ENCODE measurements at places on chromosomes 12 and 14.
A peak's percentile ranks its signal among the peaks of the same experiment; 100 is the strongest.

DNA sequence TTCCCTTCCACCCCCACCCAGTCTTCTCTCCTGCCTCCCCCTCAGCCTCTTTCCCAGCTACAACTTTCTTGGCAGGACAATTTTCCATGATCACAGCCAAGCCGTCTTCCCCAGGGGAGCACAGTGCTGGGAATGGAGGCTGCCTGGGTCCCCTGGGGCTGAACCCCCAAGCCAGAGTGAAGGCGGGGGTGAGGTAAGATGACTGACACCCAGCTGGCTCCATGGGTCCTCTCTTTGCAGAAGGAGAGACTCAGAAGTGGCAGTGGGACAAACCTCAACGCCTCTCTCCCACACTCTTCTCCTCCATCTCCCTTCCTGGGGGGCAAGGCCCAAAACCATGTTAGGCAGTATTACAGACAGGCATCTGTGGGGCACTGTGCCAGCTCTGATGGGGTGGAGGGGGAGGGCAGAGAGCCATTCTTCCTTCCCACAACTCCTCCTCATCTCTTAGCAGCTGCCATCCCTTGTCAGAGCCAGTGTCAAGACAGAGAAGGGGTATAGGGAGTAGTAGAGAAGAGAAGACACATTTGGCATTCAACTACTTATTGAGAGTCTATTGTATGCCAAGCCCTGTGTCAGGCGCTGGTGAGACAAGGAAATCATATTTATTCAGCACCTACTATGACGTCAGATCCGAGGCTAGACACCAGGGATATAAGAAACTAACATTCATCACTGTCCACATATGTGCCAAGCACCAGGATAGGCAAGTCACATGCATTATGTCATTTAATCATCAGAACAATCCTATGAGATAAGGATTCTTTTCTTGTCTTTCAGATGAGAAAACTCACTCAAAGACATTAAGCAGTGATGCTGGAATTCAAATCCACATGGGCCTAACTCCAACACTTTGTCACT is 3.6 kb downstream of the ITGA7 start:
- H3K4me3 ChIP-seq = no peak overlapping the region

- H3K4me1 ChIP-seq = peaks cover 28% of the 10 kb centered on the region
- DNase-seq = no peak
- no peaks in the 10 kb centered on the region for H3K36me3 ChIP-seq
- no peak overlapping the region for H3K4me3 ChIP-seq
- H3K27ac ChIP-seq = peak overlapping the region; percentile 81
Measured at GRCh38 chr12:106915635-106916026, 40.1 kb upstream of the TMEM263 start.

DNA sequence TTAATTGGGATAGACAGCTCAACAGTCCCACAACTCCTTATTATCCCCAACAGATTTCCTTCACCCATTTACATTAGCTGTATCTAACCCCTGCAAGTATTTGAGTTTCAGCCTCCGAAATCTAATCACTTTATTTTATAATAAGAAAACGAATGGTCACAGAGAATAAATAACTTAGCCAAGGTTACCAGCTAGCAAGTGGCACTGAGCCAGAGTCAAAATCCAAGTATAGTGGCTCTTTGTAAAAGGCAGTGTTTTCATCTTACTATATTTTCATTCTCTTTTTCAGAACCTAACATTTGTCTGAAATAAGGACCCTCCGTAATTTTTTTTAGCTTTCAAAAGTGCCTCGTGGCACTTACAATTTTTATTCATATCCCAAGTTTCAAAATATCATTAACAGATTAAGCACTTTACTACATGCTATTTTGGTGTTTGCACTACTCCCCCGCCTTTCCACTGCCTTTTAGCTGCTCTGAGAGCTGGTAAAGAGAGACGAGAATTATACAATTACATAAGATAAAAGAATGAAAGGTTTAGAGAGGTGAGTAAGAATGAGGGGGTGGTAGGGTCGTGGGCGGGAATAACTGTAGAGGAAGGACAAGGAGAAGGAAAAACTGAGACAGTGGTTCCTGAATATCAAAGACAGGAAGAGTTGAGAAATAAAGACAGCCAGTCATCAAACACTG is 3.7 kb upstream of the USP15 start:
- peaks cover 20% of the 10 kb centered on the region for H3K36me3 ChIP-seq
- H3K4me3 ChIP-seq = peak overlapping the region; percentile 38
- H3K27me3 ChIP-seq = no peaks in the 10 kb centered on the region
- peaks cover 39% of the 10 kb centered on the region for H3K4me1 ChIP-seq
- H3K27ac ChIP-seq = peak overlapping the region; percentile 83

GRCh38 chr12:119397540-119397939 is 63.0 kb downstream of the CCDC60 start:
- H3K4me1 ChIP-seq = no peaks in the 10 kb centered on the region
- H3K36me3 ChIP-seq = no peaks in the 10 kb centered on the region
- H3K27ac ChIP-seq = no peak overlapping the region
- no peak for DNase-seq
- H3K4me3 ChIP-seq = no peak overlapping the region

- H3K4me1 ChIP-seq = no peaks in the 10 kb centered on the region
- no peaks in the 10 kb centered on the region for H3K36me3 ChIP-seq
Measured at GRCh38 chr12:3468836-3469235, 22.2 kb upstream of the PRMT8 start.

All from activated T-cell treated with anti-CD3 and anti-CD28 coated beads, Interleukin-2, amount 50 U/mL, for 24 hours (primary cell).